Stimulated activated CD4-positive, alpha-beta T cell treated with anti-CD3 and anti-CD28 coated beads, Interleukin-1b, Interleukin-23, amount 100 ng/mL, for 4 hours (primary cell): ENCODE measurements at places on chromosomes 4 and X.

- DNase-seq: no peak
Measured at GRCh38 chrX:117538178-117539089, 578.2 kb downstream of the KLHL13 start.

- no peak for DNase-seq
Measured at GRCh38 chr4:84263415-84263814, 235.7 kb downstream of the NKX6-1 start.

DNA sequence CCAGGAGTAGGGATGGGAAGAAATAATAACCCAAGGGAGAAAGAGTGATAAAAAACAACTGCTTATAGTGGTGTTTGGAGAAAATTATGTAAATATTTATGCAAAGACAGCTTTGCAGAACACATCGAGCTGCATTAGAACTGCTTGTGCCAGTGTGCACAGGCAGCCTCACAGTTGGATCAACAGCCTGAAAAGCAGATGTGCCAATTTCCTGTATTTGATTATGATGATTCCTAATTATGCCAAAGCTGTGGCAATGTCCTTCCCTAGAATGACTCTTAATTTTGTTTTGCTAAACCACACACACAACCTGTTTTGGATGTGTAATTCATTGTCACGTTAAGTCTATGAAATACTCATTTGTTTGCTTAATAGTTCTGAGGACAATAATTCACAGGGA lies 30.6 kb upstream of the ANTXR2 start:
- no peak for DNase-seq

DNA sequence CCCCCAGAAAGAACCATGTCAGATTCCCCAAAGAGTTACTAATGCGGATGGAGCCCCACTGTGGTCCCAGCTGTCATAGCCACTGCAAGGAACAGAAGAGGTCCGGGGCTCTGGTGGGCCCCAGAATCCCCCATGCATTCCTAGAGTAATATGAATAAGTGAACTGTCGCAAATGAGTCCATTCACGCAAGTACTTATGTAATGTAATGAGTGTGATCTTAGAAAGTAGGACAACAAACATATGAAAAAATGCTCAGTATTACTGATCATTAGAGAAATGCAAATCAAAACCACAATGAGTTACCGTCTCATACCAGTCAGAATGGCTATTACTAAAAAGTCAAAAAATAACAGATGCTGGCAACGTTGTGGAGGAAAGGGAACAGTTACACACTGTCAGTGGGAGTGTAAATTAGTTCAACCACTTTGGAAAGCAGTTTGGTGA lies 141.5 kb upstream of the RBPJ start:
- no peak for DNase-seq

DNA sequence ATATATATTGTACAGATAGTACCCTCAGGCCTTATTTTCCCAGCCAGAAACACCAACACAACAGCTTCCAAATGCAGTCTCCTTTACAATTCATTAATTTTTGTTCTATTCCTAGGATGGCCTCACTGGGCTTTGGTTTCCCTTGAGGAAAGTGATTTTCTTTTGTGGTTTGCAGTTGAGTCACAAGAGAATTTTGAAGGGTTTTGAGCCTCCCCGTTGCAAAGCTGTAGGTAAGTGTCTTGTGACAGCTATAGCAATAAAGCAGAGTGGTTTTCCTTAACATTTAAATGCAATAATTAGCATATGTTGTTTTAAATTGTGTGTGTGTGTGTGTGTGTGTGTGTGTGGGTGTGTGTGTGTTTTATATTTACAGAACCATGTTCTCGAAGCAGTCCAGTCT lies 54.1 kb upstream of the WDR17 start:
- DNase-seq: no peak

DNA sequence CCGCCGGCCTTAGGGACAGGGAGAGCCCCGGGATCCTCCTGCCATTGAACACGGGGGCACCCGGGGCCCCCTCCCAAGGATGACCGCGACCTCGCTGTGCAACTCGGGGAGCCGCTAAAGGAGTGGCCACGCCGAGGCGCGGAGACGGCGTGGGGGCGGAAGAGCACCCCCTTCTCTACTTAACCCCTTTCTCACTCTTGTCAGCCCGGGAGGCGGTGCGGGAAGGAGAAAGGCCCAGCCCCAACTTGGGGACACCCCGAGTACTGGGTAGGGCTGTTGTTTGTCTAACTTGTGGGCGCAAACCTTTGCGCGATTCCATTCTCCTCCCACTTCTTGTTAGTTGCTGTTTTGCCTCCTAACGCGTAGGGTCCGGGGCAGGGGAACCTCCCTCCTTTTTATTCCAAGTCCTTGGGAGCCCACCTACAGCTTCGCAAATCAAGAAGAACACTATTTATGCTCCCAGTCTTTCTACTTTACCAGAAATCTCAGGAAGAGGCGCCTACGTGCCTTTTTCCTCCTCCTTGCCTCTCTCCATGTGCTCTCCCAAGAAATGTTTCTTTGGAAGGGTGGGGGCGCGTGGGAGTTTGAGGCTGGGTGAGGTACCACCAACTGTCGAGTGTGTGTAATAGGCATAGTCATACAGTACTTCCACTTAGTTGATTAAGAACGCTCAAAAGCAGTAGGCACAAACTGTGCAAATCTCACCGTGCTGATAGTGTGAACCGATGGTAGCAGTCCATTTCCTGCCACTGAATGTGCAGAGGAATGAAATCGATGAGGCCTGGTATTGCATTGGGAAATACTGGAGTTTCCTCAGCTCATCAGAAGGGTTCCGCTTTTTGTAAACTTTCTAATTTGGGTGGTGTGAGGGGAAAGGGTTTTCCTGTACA lies 813 bp downstream of the DIAPH2 start:
- DNase-seq: peak; percentile 7

DNA sequence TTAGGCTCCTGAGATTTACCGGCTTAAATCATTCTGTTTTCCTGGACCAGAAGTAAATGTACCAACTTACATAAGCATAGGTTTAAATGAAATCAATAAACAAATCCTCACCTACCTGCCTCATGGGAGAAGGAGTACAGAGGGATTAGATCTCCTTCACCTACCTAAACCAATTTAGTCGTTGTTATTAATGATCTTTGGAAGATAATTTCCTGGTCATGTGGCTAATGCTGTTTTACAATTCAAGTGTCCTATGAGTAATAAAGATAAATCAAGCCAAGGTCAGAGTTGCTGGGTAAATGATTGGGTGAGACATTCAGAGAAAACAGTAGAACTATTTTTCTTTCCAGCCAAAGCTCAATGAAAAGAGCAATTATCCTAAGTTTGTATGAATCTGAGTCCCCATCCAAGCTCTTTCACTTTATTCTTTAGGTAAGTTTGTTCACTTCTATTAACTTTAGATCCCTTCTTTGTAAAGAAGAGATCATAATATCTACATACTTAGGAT lies 423.0 kb upstream of the FAM241A start:
- DNase-seq: no peak

DNA sequence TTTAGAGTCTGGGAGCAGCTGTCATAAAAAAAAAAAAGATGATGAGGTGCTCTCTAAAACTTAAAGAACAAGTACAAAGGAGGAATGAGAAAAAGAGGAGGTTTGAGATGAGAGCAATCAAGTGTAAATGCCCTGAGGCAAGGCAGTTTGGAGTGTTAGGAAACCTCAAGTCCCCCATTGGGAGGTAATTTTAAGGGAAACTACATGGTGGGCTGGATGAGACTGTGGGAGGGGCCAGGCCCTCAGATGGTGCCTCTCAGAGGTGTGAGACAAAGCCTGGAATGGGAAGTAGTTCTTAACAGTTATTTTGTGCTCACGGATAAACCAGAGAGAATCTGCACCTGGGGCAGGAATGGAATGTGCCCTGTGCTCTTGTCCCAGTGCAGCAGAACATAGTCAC lies 1.9 kb upstream of the MAGEB3 start:
- no peak for DNase-seq

DNA sequence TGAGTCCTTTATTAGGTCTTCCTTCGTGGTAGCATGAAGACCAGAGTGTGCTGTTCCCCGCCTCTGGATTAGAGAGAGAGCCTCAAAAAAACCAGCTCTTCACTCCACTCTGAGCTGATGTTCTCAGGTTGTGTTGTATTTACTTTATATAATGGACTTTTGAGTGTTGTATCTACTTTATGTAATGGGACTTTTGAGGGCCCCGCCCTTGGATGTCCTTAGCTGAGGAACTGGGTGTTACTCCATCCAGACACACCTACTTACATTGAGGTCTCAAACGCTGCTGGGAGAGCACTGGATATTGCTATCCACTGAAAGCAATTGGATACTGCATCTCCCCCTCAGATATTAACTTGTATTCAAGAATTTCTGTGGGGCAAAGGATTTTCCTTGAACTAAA lies 28.2 kb downstream of the ATP8A1 start:
- no peak for DNase-seq

DNA sequence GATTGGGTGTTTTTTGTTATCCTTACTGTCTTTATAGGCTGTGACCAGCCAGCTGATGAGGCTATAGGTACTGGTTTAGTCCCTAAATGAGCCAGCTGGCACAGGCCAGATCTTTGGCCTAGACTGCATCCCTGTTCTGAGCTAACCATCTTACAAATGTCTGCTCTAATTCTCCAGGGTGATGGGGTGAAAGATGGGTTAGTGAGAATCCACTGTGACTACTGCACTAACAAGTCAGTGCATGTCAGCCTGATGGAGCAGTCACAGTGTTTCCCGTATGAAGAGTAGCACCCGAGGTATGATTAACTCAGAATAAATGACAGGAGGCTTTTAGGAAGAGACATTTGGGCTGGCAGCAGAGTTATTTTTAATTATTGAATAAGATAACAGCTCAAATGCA lies 181.0 kb downstream of the DCTD start:
- no peak for DNase-seq

DNA sequence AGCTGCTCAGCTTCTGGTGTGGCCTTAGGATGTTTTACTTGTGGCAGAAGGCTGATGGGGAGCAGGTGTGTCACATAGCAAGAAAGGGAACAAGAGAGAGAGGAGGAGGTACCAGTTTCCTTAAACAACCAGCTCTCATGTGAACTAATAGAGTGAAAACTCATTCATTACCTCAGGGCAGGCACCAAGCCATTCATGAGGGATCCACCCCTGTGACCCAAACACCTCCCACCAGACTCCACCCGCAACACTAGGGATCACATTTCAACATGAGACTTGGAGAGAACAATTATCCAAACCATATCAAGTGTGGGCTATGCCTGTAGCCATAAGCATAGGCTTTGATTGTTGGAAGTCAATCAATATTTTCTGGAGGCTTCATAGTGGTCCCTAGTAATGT lies 56.0 kb downstream of the GSX2 start:
- no peak for DNase-seq

GRCh38 chrX:137067147-137067546 lies 33.4 kb upstream of the GPR101 start:
- no peak for DNase-seq

GRCh38 chr4:8077181-8078108 lies 81.2 kb downstream of the ABLIM2 start:
- no peak for DNase-seq

DNA sequence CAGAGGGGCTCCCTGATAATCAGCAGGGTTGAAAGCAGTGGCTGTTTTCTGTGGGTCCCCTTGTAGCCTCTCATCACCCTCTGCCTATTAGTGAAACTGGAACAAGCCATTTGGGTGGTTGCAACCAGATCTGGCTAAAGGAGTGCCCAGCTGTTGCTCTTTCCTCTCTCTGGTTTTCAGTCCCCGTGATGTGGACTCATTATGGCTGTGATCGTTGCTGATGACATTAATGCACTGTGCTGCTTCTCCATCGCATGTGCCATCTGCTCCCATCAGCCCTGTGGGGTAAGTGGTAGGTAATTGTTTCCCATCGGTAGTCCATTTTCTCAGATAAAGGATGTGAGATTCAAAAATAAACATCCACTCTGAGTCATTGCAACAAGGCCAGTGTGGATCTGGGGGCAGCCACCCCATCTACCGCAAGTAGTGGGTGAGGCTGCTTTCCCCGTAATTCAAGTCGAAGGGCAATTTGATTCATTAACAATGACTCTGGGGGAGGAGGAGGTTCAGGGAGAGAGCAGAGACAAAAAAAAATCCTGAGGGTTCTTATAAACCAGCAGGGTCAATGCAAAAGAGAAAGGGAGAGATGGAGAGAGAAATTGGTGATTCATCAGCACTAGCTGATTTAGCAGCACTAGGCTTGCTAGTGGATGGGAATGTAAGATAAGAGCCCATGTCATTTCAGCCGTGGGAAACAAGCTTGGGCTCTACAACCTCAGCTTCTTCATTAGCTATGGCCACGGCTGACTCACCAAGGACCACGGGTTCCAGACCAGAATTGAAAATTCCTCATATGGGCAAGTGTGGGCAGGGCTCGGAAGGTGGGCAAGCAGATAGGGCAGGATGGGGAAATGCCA lies 357.8 kb downstream of the MID1IP1 start:
- DNase-seq: no peak

DNA sequence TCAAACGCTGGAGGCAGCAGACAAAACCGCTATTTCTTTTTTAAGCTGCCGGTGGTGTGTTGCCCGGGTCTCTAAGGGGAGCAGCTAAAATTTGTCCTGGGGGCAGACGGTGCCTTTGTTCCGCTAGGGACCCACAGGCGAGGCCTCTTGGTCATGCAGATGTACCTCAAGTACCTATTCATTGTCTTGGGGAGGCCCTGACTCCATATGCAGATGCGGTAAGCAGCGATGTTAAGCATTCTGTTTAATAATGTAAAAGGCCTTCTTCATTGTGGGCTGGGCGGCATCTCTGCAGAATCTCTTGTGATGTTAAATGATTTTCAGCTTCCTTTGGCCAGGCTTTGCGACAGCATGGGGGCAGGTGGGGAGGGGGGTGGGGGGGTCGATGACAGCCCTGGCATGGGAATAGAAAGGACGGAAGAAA lies 98.9 kb upstream of the PJA1 start:
- no peak for DNase-seq

- DNase-seq: no peak
Measured at GRCh38 chr4:93467484-93468155, 360.9 kb upstream of the ATOH1 start.

- DNase-seq: no peak
Measured at GRCh38 chrX:997631-998137, 214.8 kb downstream of the CRLF2 start.

DNA sequence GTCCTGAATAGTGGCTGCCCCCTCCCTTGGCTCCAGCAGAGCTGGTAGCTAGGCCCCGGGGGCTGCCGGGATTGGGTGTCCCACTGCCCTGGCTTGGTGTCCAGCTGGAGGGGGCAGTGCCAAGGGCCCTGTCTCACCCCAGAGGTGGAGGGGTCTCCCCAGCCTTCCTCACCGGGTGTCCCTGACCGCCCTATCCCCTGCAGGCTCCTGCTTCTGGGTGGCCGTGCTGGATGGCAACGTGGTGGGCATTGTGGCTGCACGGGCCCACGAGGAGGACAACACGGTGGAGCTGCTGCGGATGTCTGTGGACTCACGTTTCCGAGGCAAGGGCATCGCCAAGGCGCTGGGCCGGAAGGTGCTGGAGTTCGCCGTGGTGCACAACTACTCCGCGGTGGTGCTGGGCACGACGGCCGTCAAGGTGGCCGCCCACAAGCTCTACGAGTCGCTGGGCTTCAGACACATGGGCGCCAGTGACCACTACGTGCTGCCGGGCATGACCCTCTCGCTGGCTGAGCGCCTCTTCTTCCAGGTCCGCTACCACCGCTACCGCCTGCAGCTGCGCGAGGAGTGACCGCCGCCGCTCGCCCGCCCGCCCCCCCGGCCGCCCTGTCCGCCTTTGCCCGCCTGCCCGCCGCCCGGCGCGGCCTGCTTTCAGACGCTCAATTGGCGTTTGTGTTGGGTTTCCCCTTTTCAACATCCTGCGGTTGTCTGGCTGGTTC lies 4.6 kb downstream of the NAT8L start:
- no peak for DNase-seq
